ENCODE measurements at places on chromosomes 11 and 22. TPM values are rescaled to one million over a fixed set of nuclear protein-coding genes. Genes with fewer than 3 reads are reported as not detected.

DNA sequence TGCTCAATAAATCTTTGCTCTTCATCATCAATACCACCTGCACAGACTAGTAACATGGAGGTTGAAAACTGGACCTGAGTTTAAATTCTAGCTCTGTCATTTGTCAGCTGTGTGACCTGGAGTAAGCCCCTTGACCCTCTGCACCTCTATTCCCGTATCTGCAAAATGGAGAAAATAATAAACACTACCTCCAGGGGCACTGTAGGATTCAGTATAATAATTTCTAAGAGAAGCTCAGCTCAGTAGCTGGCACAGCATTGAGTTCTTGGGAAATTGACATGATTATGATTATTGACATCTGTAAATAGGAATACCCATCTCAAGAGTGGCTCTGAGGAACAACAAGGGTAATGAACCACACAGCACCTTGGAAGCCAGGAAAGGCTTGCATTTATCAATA, 78.4 kb downstream of the MN1 start:
- DNase-seq = no peak

DNA sequence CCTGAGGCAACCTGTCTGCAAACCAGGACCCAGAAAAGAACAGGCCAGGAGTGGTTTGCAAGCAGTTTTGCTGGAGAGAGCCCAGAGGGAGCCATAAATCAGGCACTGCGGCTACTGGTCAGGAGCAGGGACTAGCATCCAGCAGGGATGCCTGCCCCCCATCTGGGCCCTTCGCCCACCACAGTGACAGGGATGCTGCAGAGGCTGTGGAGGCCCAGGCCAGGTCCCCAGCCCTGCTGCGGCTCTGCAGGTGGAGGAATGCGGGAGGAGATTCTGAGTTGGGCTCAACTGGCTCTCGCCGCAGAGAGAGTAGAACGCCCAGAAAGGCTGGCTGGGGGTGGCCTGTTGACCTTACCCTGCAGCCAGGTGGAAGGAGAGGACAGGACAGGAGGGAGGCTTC, 16.4 kb upstream of the NEFH start:
- no peak for DNase-seq

Gene MYBPC3
- total RNA-seq = 0.67 TPM

GRCh38 chr11:102293873-102294601, 23.2 kb upstream of the BIRC3 start:
- peak; percentile 89 for DNase-seq
